ENCODE measurements at places on chromosomes 16 and 17.

DNA sequence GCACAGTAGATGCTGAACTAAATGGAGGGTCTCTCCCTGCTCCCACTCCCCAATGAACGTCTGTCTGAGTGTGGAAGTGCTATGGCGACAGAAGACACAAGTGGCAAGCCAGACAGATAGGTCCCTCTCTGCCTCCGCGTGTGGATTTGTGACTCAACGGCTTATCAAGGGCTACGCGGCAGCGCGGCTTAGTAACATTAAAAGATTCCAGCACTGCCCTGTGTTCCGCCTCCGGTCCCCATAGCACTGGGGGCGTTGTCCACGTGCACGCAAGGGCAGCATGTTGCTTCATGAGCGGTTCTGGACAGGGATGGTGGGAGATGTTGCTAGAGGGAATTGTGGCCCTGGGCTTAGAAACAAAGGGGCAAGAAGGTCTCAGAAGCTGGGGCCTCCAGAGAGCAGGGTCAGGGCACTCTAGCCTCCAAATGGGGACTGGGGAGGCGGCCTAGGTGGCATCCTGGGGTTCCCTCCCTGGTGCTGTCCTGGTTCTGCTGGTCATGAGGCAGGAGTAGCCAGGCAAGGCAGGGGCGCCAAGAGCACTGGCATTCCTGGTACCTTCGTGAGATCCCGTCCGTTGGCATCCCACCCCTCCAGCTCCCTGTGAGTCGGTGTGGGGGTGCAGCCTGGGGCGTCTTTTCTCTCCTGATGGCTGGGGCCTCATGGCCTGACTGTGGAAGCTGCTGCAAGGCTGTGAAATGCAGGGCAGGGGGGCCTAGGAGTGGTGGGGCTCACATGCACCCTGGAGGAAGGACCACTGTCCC lies 9.1 kb downstream of the CRHR1 start:
- DNase-seq: no peak

DNA sequence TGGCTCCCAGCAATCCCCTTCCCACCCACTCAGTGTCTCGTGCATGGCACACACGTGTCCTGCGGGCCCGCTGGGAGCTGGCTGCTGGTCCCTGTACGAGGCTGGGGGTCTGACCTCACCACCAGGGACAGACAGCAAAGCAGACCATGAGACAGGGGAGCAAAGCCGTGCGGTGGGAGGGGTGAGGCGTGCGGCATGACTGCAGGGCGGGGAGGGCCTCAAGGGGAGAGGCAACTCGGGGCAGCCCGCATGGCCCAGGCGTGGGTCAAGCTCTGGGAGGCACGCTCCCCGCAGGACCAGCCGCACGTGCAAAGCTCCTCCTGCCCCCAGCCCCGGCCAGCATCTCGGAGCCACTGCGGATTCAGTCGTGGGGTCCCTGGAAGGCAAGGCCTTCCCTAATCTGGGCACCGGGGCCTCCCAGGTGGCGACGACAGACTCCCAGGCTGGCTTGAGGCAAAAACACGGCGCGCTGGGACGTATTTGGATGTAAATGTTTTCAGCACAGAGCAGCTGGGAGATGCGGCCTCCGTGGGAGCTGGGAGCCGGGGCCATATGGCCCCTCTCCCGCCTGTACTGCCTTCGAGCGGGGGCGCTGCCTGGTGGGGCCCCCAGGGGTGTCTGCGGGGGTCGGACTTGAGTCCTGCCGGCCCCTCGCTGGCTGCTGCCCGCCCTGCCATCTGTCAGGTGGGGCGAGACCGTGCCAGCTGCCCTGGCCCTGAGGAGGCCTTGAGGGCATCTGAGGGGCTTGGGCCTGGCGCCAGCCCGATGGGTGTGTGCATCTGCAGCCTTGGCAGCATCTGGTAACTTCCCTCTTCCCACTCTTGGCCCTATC lies 12.2 kb upstream of the CBFA2T3 start:
- no peak for DNase-seq

DNA sequence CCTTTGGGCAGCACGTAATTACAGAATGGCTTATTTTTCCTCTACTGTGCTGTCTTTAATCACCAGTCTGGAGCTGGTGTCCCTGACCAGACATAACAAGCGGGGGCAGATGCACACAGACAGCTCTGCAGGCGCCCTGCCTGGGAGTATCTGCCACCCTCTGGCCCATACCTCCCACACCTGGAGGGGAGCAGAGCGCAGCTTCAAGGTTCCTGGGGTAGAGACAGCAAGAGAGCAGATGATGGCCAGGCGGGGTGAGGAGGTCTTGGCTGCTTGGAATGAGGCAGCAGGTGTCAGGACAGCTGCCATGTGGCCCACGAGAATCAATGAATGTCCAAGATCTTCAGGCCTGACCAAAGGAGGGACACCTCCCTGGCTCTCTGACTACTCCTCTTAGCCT lies 23.8 kb downstream of the TMEM94 start:
- DNase-seq: no peak

DNA sequence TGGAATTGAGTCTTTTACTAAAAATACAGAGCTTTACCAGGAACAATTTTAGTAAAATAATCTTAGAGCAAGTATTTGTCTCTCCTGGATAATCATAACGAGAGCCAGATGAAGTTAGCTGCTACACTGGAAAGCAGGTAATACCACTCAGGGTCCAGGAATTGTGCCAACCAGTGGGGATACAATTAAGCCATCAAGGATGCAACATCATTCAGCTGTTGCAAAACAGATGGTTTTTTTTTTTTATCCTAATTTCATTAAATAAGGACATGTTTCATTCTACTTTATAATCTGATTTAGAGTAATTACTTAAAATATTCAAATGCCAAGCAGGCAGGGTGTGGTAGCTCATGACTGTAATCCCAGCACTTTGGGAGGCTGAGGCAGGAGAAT lies 10.2 kb downstream of the MMD start:
- DNase-seq: no peak

DNA sequence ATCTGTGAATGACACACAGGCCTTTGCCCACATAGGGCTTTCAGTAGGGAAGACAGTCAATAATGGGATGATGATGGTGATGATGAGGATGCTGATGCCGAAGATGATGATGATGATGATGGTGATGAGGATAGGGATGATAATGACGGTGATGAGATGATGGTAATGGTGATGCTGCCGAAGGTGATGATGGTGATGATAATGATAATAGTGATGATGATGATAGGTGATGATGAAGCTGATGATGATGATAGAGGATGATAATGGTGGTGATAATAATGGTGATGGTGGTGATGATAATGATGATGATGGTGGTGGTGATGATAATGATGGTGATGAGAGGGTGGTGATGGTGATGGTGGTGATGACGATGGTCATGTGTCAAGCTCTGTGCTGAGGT lies 12.9 kb downstream of the FOXL1 start:
- DNase-seq: no peak

- no peak for DNase-seq
Observed at GRCh38 chr17:82389379-82389778, 17.8 kb downstream of the UTS2R start.

- DNase-seq: no peak
Observed at GRCh38 chr17:15418781-15419180, 48.6 kb downstream of the CDRT4 start.

DNA sequence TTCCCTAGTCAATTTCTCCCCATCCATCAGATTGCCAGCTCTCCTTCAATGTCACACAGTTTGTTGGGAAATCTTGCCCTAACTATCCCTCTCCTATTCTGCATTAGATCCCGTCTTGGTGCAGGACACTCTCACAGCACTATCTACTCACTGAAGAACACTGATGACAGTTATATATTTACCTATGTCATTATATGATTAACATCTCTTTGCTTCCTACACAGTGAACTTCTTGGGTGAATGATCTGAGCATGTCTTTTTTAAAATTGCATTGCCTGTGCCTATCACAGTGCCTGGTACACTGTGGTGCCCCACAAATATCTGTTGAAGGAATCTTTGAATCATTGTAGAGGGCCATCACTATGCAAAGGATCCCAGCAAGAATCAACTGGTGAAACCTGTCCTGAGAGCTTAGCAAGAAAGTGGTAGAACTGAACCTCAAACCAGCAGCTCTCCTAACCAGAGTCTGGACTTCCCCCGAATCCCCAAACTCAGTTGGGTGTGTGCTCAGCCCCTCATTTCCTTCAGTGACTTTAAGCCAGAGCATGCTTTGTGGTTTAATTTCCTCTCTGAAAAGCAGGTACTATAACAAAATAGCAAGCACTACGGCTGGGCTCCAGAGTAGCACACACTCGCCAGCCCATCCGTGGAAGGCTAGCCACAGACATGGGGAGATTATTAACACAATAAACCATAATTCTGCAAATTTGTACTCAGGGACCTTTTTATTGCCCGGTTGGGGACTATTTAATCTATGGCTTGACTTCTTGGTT lies 680.7 kb upstream of the SALL1 start:
- no peak for DNase-seq

GRCh38 chr17:7982173-7982572 lies 20.2 kb upstream of the GUCY2D start:
- DNase-seq: no peak

GRCh38 chr16:81676883-81677737 lies 102.0 kb upstream of the PLCG2 start:
- DNase-seq: no peak

GRCh38 chr17:9109933-9110332 lies 88.6 kb downstream of the NTN1 start:
- no peak for DNase-seq

- DNase-seq: no peak
Observed at GRCh38 chr17:41335747-41336146, 14.9 kb downstream of the KRT33A start.

DNA sequence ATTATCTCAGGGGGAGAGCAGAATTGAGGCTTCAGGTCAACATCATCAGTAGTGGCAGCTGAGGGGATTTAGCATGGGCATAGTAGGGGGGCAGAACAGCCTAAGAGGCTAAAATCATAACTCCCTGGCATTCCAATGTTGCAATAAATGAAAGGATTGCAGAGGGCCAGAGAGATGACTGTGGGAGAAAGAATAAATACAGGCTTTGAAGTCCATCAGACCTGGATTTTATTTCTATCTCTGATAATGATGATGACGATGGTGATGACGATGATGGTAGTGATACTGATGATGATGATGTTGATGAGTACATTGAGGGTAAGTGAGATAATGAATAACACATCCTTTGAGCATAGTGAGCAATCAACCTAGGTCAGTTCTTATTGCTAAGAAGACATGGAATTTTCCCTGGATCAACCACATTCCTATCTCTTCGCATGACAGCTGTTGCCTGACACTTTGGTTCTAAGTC lies 107.4 kb upstream of the CDH11 start:
- DNase-seq: no peak

DNA sequence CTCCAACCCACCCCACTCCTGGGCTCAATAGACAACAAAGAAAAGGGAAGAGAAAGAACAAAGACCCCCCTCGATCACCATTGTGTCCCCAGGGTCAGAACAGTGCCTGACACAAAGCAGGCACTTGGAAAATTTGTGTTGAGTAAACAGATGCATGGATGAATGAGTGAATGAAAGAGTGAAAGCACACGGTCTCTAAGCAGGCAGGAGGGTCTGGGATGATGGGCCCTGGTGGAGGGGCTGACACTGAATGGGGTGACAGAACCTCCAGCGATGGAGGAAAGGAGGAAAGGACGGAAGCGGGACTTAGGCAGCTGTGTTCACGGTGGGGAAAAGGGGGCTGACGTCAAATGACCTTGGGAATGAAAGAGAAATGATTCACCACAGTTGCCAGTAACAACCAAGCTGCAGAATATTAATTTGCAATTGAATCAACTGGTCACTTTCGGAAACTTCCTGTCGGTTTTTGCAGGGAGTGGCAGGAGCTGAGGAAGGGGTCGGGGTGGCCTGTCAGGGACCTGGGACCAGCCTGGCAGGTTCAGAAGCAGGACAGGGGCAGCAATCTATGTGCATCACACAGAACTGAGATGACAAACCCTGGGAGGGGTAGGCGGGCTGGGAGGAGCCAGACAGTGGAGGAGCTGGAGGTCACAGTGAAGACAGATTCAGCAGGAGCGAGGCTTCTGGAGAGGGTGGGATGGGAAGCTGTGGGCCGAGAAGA lies 6.7 kb upstream of the GAST start:
- no peak for DNase-seq

- no peak for DNase-seq
Observed at GRCh38 chr16:73610605-73611156, 562.8 kb upstream of the ZFHX3 start.

DNA sequence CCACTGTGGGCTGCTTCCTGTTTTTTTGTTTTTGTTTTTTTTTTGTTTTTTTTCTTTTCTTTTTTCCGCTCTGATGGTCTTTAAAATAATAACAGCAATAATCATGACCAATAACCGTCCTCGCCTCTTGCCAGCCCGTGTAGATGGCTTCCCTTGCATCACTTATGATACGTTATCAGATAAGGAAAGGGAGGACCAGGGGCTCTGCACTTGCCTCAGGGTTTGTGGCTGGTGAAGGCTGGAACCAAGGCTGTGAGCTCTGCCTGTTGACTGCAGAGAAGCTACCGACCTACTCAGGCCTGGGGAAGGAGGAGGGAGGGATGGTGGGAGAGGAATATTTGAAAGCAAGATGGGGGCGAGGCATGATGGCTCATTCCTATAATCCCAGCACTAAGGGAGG lies 114.0 kb upstream of the SDK2 start:
- DNase-seq: no peak

- DNase-seq: no peak
Observed at GRCh38 chr17:81312624-81313325, 17.7 kb upstream of the SLC38A10 start.

DNA sequence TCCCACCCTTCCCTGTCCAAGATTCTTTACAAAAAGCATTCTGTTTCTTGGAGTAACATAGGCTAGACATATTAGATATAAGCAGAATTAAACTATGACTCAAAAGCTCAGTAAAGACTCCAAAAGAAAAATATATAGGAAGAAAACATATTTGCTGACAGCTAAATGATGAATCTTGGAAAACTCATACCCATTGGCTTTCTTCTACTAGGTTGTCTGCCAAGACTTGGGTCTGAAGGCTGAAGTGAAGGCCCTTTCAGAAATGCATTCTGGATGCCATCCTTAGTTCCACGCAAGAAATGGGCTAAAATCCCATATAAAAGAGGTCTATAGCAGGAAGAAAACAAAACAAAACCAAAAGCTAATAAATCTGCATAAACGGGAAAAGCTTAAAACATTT lies 15.1 kb downstream of the CEP20 start:
- DNase-seq: no peak

- no peak for DNase-seq
Observed at GRCh38 chr16:89599451-89599858, 14.0 kb upstream of the DPEP1 start.

DNA sequence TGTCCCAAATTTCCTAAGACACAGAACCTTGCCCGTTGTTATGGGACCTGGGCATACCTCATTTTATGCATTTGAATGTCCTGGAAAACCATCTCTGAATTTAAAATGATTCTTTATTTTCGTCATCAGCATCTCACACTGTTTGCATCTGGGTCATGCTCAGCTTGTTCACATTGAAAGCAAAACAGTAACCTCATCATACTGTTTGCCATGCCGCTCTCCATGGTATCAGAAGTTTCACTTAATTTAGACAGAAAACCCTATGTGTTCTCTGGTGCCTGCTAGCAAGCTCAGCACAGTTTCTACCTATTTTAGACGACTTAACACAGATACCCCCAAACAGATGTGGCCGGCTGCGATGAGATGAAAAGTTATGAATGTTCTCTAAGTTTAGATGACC lies 292.1 kb downstream of the SNX29 start:
- DNase-seq: no peak

- no peak for DNase-seq
Observed at GRCh38 chr16:22091721-22092120, 620 bp upstream of the VWA3A start.
